ENCODE measurements at places on chromosomes 2 and 18.

- DNase-seq: no peak
These were observed 43.0 kb downstream of the KIF3C start for GRCh38 chr2:25939257-25939668.

GRCh38 chr2:136251197-136251884, 133.4 kb upstream of the CXCR4 start:
- no peak for DNase-seq

DNA sequence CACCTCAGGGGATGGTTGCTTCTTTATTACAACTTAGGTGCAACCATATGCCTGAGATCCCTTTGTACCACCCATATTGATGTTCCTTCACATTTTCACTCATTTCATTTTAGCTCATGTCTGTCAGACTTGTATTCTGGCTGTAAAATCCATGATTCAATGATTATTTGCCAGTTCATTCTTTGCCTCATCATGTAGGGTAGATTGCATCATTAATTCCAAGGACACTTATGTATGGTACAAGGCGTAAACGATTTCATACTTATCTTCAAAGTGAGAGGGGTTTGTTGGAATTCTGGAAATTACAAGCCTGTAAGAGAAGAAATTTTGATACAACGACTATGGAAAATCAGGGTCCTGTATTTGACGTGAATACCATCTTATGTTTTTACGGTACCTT, 685.0 kb upstream of the FANCL start:
- DNase-seq: no peak

GRCh38 chr2:97992836-97993825, 2.6 kb downstream of the TMEM131 start:
- DNase-seq: no peak

DNA sequence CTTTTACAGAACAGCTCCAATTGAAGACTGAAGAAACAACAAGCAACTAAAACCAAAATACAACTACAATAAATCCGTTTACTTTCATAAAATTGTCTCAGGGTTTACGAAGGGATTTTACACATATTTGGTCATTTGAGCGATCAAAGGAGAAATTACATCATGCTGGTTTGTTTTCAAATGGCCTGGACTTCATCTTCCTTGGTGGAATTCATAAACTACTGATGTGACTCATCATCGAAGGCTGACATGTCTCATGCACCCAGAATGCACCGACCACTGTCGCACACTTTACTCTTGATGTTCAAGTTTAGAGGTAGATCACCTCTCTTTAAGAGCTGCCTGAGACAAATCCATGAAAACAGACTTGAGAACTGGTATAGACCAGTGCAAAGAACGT, 25.6 kb upstream of the PMAIP1 start:
- no peak for DNase-seq

DNA sequence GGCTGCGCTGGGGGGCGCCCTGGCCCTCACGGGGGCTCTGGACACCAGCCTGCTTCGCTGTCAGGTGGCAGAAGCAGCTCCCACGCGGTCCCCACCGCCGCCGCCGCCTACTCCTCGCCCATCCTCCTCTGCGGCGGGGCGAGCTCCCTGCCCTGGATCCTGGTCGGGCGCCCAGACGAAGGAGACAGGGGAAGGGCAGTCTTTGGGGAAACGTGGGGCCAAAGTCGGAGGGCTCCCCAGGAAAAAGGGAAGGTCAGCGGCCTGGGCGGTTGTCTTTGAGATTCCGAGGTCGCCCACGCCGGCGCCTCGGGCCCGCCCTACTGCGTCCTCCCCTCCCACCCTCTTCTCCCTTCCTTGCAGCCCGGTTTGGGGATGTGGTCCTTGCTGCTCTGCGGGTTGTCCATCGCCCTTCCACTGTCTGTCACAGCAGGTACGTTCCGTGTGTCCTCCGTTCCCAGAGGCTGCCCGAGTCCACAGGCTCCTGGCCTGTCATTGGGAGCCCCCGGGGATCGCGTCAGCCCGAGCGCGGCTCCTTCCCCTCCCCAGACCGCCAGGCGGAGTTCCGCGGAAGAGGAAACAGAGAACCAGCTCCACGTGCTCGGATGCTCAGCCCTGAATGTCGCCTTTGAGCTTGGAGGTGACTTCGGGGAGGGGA, 800 bp downstream of the IL1RL2 start:
- no peak for DNase-seq

DNA sequence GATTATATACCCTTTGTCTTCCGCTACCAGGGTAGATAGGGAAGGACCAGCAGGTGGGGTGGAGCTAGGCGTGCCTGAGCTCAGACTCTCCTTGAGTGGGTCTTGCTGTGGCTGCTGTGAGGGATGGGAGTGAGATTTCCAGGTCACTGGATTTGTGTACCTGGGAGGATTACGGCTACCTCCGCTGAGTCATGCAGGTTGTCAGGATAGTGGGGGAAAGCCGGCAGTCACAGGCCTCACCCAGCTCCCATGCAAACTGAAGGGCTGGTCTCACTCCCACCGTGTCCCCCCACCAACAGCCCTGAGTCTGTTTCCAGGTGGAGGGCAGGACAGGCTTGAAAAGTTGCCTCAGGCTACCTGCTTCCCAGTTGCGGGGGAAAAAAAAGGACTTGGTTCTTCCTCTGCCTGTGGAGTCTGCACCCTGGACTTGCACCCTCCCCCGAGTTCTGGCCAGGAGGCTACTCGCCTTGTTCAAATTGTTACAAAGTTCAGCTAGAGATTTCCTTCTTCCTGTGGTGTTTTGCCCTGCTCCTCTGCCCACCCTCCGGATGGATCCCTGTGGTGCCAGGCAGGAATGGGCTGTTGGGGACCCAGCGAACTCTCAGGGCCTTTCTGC, 268.3 kb downstream of the VAPA start:
- no peak for DNase-seq

DNA sequence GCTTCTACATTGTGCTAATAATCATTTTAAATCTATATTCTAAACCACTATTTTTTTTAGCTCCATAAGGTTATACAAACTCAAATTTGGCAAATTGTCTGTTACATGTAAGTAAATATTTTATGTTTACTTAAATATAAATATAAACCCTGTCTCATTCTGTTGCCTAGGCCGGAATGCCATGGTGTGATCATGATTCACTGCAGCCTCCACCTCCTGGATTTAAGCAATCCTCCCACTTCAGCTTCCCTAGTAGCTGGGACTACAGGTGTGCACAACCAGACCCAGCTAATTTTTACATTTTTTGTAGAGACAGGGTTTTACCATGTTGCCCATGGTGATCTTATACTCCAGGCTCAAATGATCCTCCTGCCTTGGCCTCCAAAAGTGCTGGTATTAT, 124.7 kb downstream of the MEIS1 start:
- DNase-seq: no peak

DNA sequence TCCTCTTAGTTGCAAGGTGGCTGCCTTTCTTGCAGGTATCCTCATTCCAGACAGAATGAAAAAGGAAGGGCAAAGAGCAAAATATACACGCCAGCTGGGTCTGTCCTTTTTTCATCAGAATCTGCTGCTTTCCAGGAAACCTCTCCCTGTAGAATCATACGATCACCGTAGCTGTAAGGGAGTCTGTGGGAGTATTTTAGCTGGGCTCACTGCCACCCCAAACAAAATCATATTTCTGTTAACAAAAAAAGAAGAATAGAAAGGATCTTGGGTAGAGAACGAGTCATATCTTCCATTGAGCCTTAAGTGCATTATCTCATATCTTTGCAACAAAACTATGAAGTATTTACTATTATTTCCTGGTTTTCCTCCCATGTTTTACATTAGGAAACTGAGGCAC, 15.0 kb upstream of the TANC1 start:
- no peak for DNase-seq

DNA sequence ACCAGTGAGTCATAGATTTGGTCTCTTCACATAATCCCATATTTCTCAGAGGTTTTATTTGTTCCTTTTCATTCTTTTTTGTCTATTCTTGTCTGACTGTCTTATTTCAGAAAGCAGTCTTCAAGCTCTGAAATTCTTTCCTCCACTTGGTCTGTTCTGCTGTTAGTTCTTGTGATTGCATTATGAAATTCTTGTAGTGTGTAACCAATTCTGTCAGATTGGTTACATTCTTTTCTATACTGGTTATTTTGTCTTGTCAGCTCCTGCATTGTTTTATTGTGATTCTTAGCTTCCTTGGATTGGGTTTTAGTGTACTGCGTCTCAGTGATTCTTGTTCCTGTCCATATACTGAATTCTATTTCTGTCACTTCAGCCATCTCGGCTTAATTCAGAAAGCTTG, 18.6 kb downstream of the EHBP1 start:
- no peak for DNase-seq

DNA sequence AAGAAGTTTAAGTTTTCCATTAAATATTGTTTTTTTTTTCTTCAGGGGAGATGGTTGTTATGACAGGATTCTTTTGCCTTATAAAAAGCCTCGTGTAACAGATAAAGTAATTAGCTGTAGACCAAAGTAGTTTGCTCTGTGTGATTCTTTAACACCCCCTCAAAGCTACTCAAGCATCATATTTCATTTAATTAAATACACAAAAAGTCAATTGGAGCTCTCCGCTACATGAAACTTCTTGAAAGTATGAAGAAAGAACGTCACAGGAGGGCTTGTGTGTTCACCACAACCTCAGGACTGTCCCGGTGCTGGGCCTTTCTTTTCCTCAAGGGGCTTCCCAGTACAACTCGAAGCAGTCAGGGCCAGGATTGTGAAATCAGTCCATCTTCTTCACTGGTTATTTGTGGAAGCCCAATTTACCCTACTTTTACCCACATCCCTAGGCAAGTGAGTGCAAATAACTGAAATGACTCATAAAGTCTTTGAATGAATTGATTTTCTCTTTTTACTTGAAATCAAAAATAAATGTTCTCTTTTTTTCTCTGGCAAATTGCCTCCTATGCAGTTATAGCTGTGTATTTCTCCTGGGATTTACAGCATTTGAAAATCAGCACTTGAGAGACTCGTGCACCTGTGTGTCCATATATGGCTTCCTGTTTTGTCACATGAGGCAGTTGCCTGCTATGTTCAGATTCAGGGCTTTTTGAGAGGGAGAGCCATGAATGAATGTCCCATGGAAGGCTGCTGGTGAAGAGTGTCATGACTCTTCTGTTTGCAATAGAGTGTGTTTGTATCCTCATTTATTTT, 48.6 kb downstream of the LINC00305 start:
- DNase-seq: no peak

DNA sequence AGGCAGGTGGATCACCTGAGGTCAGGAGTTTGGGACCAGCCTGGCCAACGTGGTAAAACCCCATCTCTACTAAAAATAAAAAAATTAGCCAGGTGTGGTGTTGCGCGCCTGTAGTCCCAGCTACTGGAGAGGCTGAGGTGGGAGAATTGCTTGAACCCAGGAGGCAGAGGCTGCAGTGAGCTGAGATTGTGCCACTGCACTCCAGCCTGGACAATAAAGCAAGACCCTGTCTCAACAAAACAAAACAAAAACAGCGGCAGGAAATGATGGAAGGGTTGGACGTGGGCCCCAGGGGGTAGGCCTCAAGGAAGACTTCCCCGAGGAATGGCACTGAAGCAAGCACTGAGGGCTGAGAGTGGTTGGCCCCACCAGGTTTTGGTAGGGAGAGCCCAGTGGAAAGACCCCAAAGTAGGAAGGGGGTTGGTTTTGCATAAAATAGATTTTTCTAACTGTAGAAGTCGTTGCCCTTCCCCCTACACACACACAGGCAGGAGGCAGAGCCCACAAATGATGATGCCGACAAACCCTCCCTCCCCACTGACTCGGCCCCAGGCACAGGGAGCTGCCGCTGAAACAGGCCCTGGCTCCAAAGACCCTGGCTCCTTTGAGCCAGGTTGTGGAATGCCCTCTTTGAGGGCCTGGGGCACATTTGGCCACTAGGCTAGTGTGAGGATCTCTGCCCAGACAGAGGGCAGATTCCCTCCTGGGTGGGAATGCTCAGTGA, 104.8 kb downstream of the CABLES1 start:
- DNase-seq: no peak

- DNase-seq: no peak
These were observed 673.8 kb downstream of the ADCYAP1 start for GRCh38 chr18:1578505-1578904.

- DNase-seq: peak; percentile 61
These were observed 166.8 kb upstream of the ID2 start for GRCh38 chr2:8514796-8515758.

- peak; percentile 90 for DNase-seq
These were observed 655 bp downstream of the NPPC start for GRCh38 chr2:231925303-231926179.

DNA sequence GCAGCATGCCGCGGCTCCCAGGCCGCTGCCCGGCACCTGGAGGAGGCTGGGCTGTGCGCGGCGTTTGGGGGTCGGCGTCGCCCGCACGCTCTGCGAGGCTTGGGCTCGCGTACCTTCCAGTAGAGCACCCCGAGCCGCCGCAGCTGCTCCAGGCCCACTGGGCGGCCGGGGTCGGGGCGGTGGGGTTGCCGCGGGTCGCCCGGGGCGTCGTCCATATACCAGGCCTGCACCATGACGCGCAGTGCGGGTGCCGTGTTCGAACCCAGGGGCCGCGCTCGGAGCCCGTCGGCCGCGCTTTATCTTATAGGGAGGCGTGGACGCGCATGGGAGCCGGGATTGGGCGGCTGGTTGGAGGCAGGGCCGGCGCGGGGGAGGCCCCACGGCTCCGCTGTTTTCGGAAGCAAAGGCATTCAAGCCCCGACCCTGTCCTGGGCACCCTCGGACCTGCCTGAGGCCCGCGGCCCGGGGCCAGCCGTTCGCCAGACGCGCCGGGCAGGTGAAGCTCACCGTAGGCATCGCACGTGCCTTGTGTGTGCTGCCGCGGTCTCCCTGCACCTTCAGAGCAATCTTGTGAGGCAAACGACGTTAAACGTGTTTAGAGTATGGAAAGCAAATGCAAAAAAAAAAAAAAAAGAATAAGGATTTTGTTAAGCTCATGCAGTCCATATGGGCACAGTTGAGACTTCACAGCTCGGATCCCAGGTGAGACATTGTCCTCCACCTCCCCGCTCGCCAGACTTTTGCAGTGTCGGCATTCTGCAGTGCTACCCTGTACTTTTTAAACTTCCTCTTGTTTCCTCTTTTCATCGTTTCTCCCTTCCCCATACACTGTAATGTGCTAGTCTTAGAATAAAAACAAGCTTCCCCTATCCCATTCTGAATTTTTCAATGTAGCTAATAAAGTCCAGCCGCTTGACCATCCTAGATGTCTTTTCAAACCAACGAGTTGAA, at the start of gene ADI1:
ADI1 (minus strand) TSS at position 277 of the 951 bp plus-strand sequence; CDS start at position 233, 44 bp downstream.
- DNase-seq: peak; percentile 65

- DNase-seq: peak; percentile 36
These were observed 229.1 kb upstream of the RBBP8 start for GRCh38 chr18:22703883-22704585.

GRCh38 chr2:38097988-38098385, 22.0 kb upstream of the CYP1B1 start:
- no peak for DNase-seq

DNA sequence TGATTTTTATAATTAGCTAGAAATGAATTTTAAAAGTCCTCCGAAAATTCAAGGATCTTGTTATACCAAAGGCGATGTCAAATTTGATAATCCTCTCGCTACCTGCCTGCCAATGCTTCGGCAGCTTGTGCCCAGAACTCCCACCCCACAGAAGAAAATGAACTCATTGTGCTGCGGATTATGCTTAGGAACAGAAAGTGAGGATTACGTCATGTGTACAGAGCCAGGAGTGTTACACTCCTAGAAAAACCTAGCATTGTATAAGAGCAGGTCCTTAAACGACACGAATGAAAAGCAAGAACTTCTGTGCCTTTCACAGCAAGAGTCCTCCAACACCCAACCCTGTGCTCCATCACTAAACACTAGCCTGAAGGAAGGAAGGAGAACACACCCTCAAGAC, 168.3 kb downstream of the RNF152 start:
- DNase-seq: no peak
